A549 treated with RU486 at 1 μM for 4 hours (cell line): ENCODE measurements at places on chromosomes 3 and 15. TPM values are rescaled to one million over a fixed set of nuclear protein-coding genes. Genes with fewer than 3 reads are reported as not detected.

Gene PIGB
- 5.6 to 15.9 TPM (median 13.2 TPM) in 5 replicates for total RNA-seq

Gene ISLR2
- total RNA-seq: 0.15 to 0.29 TPM (median 0.20 TPM) in 4 of 5 replicates, not detected in the other

Gene ST8SIA2
- total RNA-seq: 0.16 to 0.80 TPM (median 0.54 TPM) in 5 replicates

Gene CHL1
- total RNA-seq: not detected in 5 replicates

Gene RARRES1
- total RNA-seq: 9.2 to 13.4 TPM (median 11.7 TPM) in 5 replicates

Gene PDZRN3
- not detected in 5 replicates for total RNA-seq

Gene STX19
- total RNA-seq: not detected in 5 replicates

Gene KLHL24
- 5.1 to 7.2 TPM (median 6.2 TPM) in 5 replicates for total RNA-seq

Gene CLSTN2
- 0.02 to 0.06 TPM (median 0.05 TPM) in 4 of 5 replicates, not detected in the other for total RNA-seq

Gene AADAC
- total RNA-seq: 13.0 to 20.7 TPM (median 16.7 TPM) in 5 replicates

Gene THSD4
- total RNA-seq: 15.6 to 22.7 TPM (median 21.4 TPM) in 5 replicates

Gene GBE1
- total RNA-seq: 22.1 to 31.2 TPM (median 28.8 TPM) in 5 replicates

Gene NPAP1
- not detected in 5 replicates for total RNA-seq

Gene ACKR4
- total RNA-seq: not detected in 5 replicates

Gene TIMP4
- total RNA-seq: 10.4 to 13.4 TPM (median 11.3 TPM) in 5 replicates

Gene DNASE1L3
- 0.20 TPM in 1 of 5 replicates, not detected in the others for total RNA-seq

Gene SEC22C
- total RNA-seq: 22.8 to 33.4 TPM (median 31.1 TPM) in 5 replicates

Gene SELENOK
- total RNA-seq: 21.5 to 26.5 TPM (median 23.7 TPM) in 5 replicates

Gene ABI3BP
- total RNA-seq: 1.2 to 2.2 TPM (median 1.6 TPM) in 5 replicates

Gene EAF1
- 11.6 to 17.4 TPM (median 16.0 TPM) in 5 replicates for total RNA-seq

Gene ISL2
- 2.8 to 4.7 TPM (median 4.0 TPM) in 5 replicates for total RNA-seq

Gene TXNRD3
- 6.1 to 8.5 TPM (median 6.6 TPM) in 5 replicates for total RNA-seq

Gene PCYT1A
- 29.9 to 39.8 TPM (median 31.8 TPM) in 5 replicates for total RNA-seq

Gene LEKR1
- total RNA-seq: 0.53 to 1.00 TPM (median 0.70 TPM) in 5 replicates

Gene FOXB1
- not detected in 5 replicates for total RNA-seq

Gene PIERCE2
- total RNA-seq: 1.8 to 4.8 TPM (median 4.3 TPM) in 5 replicates

Gene LRCH3
- 11.9 to 15.6 TPM (median 14.7 TPM) in 5 replicates for total RNA-seq

Gene NR2E3
- 0.14 to 0.29 TPM (median 0.19 TPM) in 4 of 5 replicates, not detected in the other for total RNA-seq

Gene ZDHHC23
- 2.6 to 4.1 TPM (median 3.3 TPM) in 5 replicates for total RNA-seq

Gene ITIH1
- not detected in 5 replicates for total RNA-seq

Gene ROPN1
- not detected in 5 replicates for total RNA-seq

Gene SMCO1
- total RNA-seq: not detected in 5 replicates

Gene PCSK6
- total RNA-seq: 8.1 to 11.0 TPM (median 10.5 TPM) in 5 replicates

Gene LRRC2
- not detected in 5 replicates for total RNA-seq

Gene CLEC3B
- 0.25 TPM in 1 of 5 replicates, not detected in the others for total RNA-seq

Gene MYZAP
- total RNA-seq: 0.66 to 1.7 TPM (median 1.5 TPM) in 5 replicates

Gene PSTPIP1
- total RNA-seq: not detected in 5 replicates

Gene MED12L
- 0.25 to 0.87 TPM (median 0.50 TPM) in 5 replicates for total RNA-seq

Gene PRTG
- 9.6 to 12.6 TPM (median 11.1 TPM) in 5 replicates for total RNA-seq

Gene ISLR
- 0.14 to 0.59 TPM (median 0.25 TPM) in 5 replicates for total RNA-seq

Gene GABRR3
- total RNA-seq: not detected in 5 replicates

Gene GOLGA8G
- not detected in 5 replicates for total RNA-seq

Gene OSBPL10
- 14.6 to 19.0 TPM (median 15.8 TPM) in 5 replicates for total RNA-seq

Gene CELSR3
- total RNA-seq: 2.7 to 5.3 TPM (median 4.2 TPM) in 5 replicates

Gene STAC
- total RNA-seq: 1.8 to 2.9 TPM (median 2.5 TPM) in 5 replicates

Gene OR5K2
- total RNA-seq: not detected in 5 replicates

Gene C3orf85
- total RNA-seq: not detected in 5 replicates

Gene RBSN
- total RNA-seq: 6.5 to 10.5 TPM (median 10.0 TPM) in 5 replicates

Gene IL17RC
- total RNA-seq: 11.9 to 16.6 TPM (median 13.0 TPM) in 5 replicates

Gene ACOX2
- total RNA-seq: 6.4 to 11.1 TPM (median 9.6 TPM) in 5 replicates

Gene TP63
- total RNA-seq: 0.28 to 0.70 TPM (median 0.43 TPM) in 5 replicates
